ENCODE measurements at places on chromosomes 12 and 14. TPM values are rescaled to one million over a fixed set of nuclear protein-coding genes. Genes with fewer than 3 reads are reported as not detected.

DNA sequence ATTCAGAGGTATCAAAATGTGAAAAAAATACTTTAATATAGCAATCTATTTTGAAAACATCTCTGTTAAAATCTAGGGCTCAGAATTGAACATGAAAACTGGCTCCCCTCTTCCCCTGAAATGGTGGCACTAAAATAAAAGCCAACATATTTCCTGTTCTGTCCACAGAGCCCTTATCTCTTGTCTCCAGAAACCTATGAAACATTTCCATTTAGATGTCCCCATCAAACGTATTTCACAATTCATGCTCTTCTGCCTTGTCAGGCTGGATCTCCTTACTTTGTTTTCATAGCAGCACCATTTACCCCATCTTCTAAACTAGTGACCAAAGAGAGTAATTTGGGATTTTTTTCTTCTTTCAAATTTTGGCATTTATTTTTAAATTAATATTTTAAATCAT lies 42.4 kb downstream of the PDE3A start:
- H3K27me3 ChIP-seq, result no peaks in the 10 kb centered on the region
- H3K4me1 ChIP-seq, result no peaks in the 10 kb centered on the region
- no peaks in the 10 kb centered on the region for H3K36me3 ChIP-seq
- H3K27ac ChIP-seq, result no peak overlapping the region

GRCh38 chr12:64170024-64170423 lies 52.1 kb downstream of the KICS2 start:
- peaks cover 3% of the 10 kb centered on the region for H3K4me1 ChIP-seq
- H3K4me3 ChIP-seq, result no peak overlapping the region
- no peak overlapping the region for H3K27ac ChIP-seq
- DNase-seq, result no peak
- H3K36me3 ChIP-seq, result peaks cover 8% of the 10 kb centered on the region

DNA sequence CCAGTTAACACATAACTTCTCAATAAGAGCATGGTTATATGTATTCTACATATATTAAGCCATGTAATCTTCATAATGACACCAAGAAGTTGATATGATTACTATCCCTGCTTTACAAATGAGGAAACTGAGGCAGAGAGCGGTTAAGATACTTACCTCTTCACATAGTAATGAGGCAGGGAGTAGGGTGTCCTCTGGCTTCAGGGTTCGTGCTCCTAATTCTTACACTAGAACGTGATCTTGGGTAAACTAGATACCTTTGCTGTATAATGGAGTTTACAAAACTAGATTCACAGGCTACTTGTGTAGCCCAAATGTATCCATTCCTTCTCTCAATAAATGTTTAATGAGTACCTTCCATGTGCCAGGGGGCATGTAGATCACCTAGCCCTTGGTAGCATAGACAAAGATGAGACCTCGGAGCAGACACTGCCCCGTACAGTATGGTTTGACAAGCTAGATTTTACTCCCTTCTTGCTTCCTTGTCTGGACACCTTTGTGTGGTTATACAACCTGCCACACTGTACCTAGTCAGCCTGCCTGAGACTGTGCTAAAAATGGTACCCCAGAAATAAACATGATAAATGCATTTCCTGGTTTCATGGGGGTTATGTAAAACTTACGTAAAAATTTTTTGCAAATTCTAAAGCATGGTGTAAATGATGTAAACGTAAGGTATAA lies 991.8 kb downstream of the VRK1 start:
- H3K27ac ChIP-seq, result no peak overlapping the region
- peaks cover 16% of the 10 kb centered on the region for H3K4me1 ChIP-seq
- no peaks in the 10 kb centered on the region for H3K27me3 ChIP-seq
- no peaks in the 10 kb centered on the region for H3K36me3 ChIP-seq
- no peak overlapping the region for H3K4me3 ChIP-seq

- H3K27me3 ChIP-seq, result peaks cover 5% of the 10 kb centered on the region
- H3K4me3 ChIP-seq, result no peak overlapping the region
- DNase-seq, result no peak
- H3K27ac ChIP-seq, result no peak overlapping the region
- no peaks in the 10 kb centered on the region for H3K36me3 ChIP-seq
Measured at GRCh38 chr14:95311752-95312151, 8.0 kb downstream of the CLMN start.

The NFATC4 gene
- not detected for total RNA-seq

DNA sequence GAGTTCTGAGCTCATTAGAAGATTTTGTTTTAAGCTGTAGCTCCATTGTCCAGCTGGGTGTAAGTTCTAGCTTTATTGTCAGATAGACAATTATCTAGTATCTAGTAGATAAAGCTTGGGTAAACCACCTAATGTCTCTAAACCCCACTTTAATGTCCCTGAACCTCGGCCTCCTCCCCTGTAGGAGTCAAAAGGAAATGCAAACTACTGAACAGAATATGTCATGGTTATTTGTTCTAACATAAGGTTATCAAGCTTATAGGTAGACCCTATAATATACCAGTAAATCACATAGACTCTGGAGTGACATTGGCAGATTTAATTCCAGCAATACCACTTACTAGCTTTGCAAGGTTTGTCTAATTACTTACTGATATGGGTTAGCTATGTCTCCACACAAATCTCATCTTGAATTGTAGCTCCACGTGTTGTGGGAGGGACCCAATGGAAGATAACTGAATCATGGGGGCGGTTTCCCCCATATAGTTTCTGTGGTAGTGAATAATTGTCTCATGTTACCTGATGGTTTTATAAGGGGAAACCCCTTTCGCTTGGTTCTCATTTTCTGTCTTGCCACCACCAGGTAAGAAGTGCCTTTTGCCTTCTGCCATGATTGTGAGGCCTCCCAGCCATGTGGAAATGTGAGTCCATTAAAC lies 29.4 kb downstream of the BCAT1 start:
- H3K27me3 ChIP-seq, result peaks cover 13% of the 10 kb centered on the region
- no peak overlapping the region for H3K27ac ChIP-seq
- H3K4me1 ChIP-seq, result peaks cover 42% of the 10 kb centered on the region
- peak; percentile 78 for DNase-seq

- H3K4me1 ChIP-seq, result peaks cover 17% of the 10 kb centered on the region
- H3K27ac ChIP-seq, result no peak overlapping the region
- H3K4me3 ChIP-seq, result no peak overlapping the region
- no peaks in the 10 kb centered on the region for H3K27me3 ChIP-seq
- no peak for DNase-seq
Measured at GRCh38 chr14:89164168-89165073, 252.6 kb downstream of the FOXN3 start.

The PPP1R12A gene
- total RNA-seq, result 56.3 TPM

The MDGA2 gene
- total RNA-seq, result not detected

The PRKD1 gene
- not detected for total RNA-seq

- H3K27ac ChIP-seq, result no peak overlapping the region
- peaks cover 8% of the 10 kb centered on the region for H3K4me1 ChIP-seq
- H3K4me3 ChIP-seq, result no peak overlapping the region
- DNase-seq, result no peak
Measured at GRCh38 chr14:55454264-55455002, 14.0 kb upstream of the TBPL2 start.

DNA sequence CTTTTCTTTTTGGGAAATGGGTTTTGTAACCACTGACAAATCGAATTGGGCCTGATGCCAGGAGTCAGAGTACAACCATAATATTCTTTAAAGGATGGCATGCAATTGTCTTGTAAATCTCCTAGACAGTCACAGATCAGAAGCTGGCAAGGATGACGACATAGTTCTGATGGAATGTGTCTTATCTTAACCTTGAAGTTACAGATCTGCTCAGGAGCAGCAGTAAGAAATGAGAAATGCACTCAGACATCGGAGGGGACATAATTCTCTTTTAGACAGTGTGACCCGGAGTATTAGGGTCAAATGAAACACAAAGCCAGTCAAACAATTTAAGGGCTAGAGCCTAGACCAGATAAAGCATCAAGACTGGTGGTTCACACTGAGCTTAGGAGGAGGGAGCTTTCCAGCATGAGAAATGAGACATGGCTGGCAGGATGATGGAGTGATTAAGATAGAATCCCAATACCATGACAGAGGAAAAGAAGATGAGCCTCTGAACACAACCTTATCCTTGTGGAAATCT lies 17.5 kb downstream of the CBX5 start:
- no peaks in the 10 kb centered on the region for H3K27me3 ChIP-seq
- H3K27ac ChIP-seq, result no peak overlapping the region
- H3K4me1 ChIP-seq, result peaks cover 50% of the 10 kb centered on the region
- peaks cover 20% of the 10 kb centered on the region for H3K36me3 ChIP-seq
- no peak overlapping the region for H3K4me3 ChIP-seq

- H3K36me3 ChIP-seq, result no peaks in the 10 kb centered on the region
- H3K27me3 ChIP-seq, result peaks cover 31% of the 10 kb centered on the region
- peak; percentile 50 for DNase-seq
- no peak overlapping the region for H3K27ac ChIP-seq
- H3K4me3 ChIP-seq, result no peak overlapping the region
Measured at GRCh38 chr14:103105580-103106150, 11.1 kb downstream of the EXOC3L4 start.

The WDR89 gene
- 26.7 TPM for total RNA-seq

- H3K27me3 ChIP-seq, result no peaks in the 10 kb centered on the region
- H3K36me3 ChIP-seq, result no peaks in the 10 kb centered on the region
- H3K27ac ChIP-seq, result no peak overlapping the region
- no peak for DNase-seq
- no peak overlapping the region for H3K4me3 ChIP-seq
Measured at GRCh38 chr12:7090222-7090998, 1.8 kb downstream of the C1R start.

GRCh38 chr14:53613404-53614253 lies 343.0 kb downstream of the BMP4 start:
- no peak for DNase-seq
- peak overlapping the region; percentile 15 for H3K27ac ChIP-seq
- H3K4me1 ChIP-seq, result no peaks in the 10 kb centered on the region
- H3K27me3 ChIP-seq, result no peaks in the 10 kb centered on the region
- no peak overlapping the region for H3K4me3 ChIP-seq

The ATP5F1B gene
- 854 TPM for total RNA-seq

The CLEC6A gene
- not detected for total RNA-seq

DNA sequence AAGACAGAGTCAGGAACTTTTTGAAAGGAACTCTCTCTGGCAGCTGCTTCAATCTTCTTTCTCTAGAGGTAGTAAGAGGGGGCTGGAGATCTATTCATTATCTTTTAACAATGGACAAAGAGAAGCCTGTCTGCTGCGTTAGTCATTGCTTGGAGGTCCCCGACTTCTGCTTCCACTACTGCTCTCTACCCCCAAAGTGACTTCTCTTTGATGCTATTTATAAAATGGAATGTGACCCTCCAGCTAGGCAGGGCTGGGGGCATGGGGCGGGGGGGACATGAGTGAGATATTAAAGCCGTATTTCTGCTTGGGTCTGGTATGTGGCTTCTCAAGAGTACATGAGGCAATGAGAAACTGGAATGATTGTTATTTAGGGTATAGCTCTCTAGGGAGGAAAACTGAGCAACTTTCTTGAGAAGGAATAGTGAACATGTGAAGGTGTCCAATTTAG lies 41.4 kb upstream of the NUDT4 start:
- no peak overlapping the region for H3K27ac ChIP-seq
- no peaks in the 10 kb centered on the region for H3K36me3 ChIP-seq
- H3K27me3 ChIP-seq, result no peaks in the 10 kb centered on the region
- DNase-seq, result no peak

DNA sequence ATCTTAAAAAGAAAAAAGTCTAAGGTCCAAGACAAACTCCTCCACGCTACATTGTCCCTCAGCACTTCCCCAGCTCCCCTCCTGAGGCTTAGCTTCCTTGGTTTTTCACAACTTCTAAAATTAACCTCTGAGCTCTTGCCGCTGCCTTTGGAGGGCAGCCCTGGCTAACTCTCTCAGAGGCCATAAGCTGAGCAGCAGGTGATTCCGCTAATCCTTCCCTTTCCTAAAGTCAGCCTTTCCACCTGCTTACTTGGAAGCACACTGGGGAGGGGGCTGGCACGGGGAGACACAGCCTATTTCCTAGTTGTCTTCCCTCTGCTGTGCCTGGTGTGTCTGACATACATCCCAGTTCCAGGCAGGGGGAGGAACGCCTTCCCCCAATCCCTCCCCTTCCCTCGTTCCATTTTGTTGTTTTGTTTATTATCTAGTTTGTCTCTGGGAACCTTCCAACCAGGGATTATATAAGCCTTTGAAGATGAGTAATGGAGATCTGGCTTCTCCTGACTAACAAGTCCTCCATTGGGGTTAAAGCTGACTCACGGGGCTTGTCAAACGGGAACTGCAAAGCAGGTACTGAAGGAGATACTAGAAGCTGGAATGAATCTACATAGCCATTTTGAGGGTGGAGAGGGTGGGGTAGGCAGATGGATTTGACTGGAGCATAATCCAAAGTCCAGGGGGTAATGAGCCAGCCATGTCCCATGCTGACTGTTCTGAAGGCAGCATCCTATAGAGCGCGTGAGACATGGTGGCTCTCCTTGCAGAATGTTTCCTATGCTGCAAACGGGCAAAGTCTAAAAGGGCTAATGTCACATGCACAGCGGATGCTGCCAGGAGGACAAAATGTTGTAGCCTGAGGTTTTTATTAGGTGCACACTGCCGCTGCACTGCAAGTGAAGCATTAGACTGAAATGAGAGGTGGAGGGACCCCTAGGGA lies 230.8 kb downstream of the FOXN3 start:
- DNase-seq, result no peak
- peaks cover 9% of the 10 kb centered on the region for H3K36me3 ChIP-seq
- H3K27ac ChIP-seq, result no peak overlapping the region

GRCh38 chr12:48994224-48995085 lies 4.7 kb downstream of the DDN start:
- no peaks in the 10 kb centered on the region for H3K36me3 ChIP-seq
- no peak for DNase-seq
- no peak overlapping the region for H3K4me3 ChIP-seq
- peaks cover 48% of the 10 kb centered on the region for H3K27me3 ChIP-seq
- no peak overlapping the region for H3K27ac ChIP-seq
- peaks cover 25% of the 10 kb centered on the region for H3K4me1 ChIP-seq

The DYNLL1 gene
- total RNA-seq, result 93.4 TPM

DNA sequence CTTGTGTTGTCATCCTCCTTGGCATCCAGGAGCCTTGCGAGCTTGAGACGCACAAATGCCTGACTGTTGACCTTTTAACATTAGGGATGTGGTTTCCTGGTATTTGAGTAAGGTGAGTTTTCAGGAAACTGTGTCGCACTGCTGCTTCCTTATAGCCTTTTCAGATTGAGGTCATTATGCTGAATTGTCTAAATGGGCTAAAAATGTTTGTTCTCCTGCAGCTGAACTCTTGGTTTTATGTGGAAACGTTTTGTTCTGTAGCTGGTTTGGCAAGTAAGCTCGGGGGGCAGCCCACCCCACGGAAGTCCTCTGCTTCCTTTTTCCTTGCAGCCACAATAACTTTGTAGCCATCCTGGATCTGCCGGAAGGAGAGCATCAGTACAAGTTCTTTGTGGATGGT lies 5.7 kb downstream of the PRKAB1 start:
- no peaks in the 10 kb centered on the region for H3K27me3 ChIP-seq
- H3K27ac ChIP-seq, result peak overlapping the region; percentile 93
- H3K4me1 ChIP-seq, result peaks cover 47% of the 10 kb centered on the region
- peak; percentile 45 for DNase-seq

DNA sequence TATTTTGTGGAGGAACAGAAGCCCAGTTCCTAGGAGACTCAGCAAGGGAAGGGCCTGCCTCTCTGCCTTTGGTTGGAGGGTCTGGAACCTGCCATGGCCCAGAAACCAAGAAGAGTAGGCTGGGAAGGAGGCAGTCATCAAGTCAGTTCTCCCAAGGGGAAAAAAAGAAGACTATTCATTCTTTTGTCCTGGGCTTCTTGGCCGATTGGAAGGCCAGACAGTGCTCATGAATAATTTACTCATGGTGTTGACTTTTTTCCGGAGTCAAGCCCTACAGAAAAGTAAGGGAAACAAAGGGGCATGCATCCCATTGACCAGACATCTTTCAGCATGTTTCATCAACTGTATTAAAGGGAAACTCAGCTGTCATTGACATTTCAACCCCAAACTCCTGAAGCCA lies 168.1 kb downstream of the PRKCH start:
- DNase-seq, result no peak
- no peak overlapping the region for H3K4me3 ChIP-seq
- H3K27me3 ChIP-seq, result no peaks in the 10 kb centered on the region

- peaks cover 31% of the 10 kb centered on the region for H3K36me3 ChIP-seq
- no peak for DNase-seq
- H3K27ac ChIP-seq, result no peak overlapping the region
Measured at GRCh38 chr12:118237908-118238307, 102.0 kb downstream of the PEBP1 start.

The GPRC5A gene
- total RNA-seq, result 0.24 TPM
